ENCODE measurements at places on chromosomes 5 and 9.

- DNase-seq: no peak
These were observed 387.7 kb upstream of the IRX4 start for GRCh38 chr5:2270467-2270866.

DNA sequence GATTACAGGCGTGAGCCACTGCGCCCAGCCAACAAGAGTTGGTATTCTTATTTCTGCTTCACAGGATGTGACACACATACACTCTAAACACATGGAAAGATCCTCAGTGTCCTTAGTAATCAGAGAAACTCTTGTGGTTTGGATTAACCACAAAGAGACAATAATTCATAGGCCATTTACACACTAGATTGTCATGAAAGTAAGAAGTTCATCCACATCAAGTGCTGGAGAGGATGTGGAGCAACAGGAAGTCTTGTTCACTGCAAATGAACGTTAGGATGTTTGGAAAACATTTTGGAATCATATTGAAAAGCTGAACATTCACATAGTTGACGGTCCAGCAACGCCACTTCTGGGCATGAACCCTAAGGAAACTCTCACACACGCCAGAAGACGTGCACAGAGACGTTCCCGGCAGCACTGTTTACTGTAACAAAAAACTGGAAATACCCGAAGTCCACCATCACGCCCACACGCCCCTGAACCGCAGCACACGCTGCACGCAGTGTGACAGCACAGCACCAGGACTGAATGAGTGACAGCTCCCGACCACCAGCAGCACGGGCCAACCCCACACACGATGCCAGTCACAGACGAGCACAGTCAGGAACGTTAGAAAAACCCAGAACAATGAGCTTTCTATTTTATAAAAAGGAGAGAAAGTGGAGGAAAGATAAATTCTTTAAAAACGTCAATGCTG is 87.6 kb downstream of the COL23A1 start:
- no peak for DNase-seq

GRCh38 chr9:21761309-21761901 is 41.0 kb upstream of the MTAP start:
- peak; percentile 38 for DNase-seq

- DNase-seq: no peak
These were observed 27.6 kb upstream of the ABLIM3 start for GRCh38 chr5:149113669-149114068.

GRCh38 chr5:80406980-80407734 is 707 bp upstream of the ZFYVE16 start:
- no peak for DNase-seq

GRCh38 chr5:14036947-14037346 is 92.5 kb upstream of the DNAH5 start:
- DNase-seq: no peak

DNA sequence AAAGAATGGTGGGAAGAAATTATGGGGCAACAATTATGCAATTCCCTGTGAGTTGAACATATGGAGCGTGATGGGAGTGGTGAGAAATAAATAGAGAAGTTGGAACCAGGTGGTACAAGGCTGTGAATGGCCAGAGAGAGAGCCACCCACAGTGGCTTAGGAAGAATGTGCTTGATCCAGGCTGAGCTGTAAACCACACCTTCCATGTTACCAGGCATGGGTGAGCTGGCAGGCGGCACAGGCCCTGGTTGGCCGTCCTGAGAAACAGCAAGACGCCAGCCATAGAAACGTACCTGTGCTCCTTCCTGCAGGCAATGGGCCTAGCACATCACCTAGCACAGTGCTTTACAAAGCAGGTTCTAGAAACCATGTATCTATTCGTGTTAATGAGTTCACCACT is 74.3 kb downstream of the EPB41L4B start:
- DNase-seq: no peak

- DNase-seq: no peak
These were observed 2.8 kb upstream of the TEX10 start for GRCh38 chr9:100355561-100355960.

DNA sequence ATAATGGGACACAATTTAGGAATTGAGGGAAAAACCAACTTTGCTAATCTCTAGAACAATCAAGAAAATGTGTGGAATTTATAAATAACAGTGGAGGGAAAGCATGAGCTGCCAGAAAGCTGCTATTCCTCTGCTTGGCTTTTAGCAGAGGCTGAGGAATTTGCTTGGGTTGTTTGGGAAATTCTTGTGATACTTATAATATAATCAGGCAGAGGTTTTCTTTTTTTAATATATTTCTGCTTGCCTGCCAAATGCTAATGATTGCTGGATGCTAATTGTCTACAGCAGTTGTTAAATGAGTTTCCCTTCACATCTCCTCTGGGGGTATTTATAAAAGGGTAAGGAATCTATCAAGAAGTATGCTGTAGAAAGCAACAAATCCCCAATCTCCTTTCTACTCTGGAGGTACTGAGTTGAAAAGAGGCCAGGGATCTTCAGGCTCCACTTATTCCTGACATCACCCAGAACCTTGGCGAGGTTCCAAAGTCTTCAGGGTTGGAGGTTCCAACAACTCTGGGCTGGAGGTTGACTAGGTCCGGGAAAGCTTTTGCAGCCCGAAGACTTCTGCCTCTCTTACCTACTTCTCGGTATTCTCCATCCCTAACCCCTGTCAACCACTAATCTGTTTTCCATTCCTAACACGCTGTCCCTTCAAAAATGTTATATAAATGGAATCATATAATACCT is 60.4 kb upstream of the TMED7 start:
- no peak for DNase-seq

DNA sequence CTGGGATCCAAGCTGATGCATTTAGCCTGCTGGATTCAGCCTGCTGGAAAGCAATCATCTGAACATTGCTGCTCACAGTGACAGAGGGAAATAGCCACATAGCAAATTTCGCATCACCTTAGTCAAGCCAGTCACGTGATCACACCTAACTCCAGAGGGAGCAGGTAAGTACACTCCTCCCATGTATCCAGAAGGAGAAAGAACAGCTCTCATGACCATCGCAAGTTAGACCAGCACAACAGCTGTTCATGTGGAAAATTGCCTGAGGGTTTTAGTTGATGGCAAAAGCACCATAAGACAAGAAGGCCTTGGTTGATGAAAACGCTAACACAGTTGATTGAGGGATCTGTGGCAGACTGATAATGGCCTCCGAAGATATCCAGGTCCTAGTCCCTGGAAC is 34.2 kb upstream of the MYO10 start:
- no peak for DNase-seq

DNA sequence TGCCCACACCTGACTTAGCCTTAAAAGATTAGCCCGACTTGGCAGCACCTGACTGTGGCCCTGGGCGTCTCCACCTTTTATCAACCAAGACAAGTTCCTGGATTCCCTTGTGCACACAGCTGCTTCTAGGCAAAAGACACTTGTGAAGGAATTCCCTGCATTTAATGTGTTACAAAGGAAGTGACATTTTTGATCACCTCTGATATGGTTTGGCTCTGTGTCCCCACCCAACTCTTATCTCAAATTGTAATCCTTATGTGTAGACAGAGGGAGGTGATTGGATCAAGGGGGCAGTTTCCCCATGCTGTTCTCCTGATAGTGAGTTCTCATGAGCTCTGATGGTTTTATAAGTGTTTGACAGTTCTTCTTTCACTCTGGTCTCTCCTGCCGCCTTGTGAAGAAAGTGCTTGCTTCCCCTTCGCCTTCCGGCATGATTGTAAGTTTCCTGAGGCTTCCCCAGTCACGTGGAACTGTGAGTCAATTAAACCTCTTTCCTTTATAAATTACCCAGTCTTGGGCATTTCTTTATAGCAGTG is 2.6 kb upstream of the CPEB4 start:
- DNase-seq: no peak

DNA sequence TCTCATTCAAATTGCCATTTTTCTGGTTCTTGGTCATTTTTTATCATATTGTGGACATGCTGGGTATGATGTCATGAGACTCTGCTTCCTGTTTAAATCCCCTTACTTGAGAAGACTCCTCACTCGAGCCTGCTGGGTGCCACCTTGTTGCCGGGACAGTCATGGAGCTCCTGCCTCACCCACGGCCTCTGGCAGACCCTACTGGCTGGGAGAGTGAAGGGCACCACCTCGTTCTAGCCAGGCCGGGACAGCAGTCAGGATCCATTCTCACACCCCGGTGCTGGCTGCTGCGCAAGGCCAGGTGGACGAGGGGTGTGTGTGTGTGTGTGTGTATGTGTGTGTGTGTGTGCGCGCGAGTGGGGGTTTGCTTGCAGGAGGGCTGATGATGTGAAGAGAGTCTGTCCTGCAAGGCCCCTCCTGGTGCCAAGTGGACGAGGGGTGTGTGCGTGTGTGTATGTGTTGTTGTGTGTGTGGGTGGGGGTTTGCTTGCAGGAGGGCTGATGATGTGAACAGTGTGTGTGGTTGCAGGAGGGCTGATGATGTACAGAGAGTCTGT is 4.4 kb downstream of the CEP72 start:
- no peak for DNase-seq

GRCh38 chr5:96909435-96909834 is 26.4 kb upstream of the LNPEP start:
- DNase-seq: no peak

DNA sequence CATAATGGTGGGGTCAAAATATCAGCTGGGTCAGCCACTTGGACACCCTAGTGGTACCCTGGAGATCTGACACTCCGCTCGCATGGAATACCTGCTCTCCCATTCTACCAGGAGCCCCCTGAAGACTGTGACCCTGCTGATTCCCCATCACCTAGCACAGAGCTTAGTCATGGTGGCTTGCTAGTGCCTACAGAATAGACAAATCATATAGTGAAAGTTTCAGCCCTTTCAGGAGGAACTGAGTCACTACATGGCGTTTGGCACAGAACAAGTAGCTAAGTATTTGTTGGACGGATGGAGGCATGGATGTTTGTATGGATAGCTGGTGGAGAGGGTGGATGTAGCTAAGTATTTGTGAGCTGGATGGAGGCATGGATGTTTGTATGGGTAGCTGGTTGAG is 65.3 kb downstream of the LMX1B start:
- DNase-seq: peak; percentile 7

DNA sequence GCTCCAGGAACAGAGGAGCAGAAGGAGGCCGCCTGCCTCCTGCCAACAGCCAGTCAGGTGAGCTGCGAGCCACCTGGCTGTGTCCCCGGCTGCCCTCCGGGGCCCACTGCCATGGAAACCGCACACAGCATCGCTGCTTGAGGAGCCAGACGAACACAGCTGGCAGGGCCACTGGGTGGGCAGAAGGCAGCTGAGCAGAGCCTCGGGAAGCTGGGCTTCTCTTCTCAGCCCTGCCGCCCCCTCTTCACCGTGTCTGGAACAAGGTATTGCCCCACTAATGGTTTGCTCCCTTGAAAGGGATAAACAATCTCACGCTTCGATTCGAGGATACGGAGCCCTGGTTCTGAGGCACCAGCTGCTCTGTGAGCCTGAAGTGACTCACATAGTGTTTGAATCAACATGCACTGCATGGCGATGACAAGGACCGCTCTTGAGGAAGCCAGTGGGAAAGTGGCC is 63.7 kb upstream of the RUFY1 start:
- DNase-seq: no peak

- no peak for DNase-seq
These were observed 1211.5 kb upstream of the CDH9 start for GRCh38 chr5:28249771-28250415.

DNA sequence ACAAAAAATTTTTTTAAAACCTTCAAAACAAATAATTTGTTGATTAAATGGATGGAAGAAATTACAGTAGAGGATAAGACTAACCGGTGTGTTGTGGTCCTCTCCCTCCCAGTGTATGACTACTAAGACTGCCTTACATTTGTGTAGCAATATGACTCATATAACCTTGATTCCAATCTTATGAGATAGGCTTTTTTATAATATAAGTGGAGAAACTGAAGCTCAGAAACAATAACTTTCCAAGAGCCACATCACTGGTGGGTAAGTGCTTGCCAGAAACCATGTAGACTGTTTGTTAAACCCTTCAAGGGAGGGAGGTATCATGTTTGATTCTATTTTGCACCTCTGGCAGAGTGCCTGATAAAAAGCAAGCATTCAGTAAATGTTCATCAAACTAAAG is 47.5 kb downstream of the NLN start:
- no peak for DNase-seq

DNA sequence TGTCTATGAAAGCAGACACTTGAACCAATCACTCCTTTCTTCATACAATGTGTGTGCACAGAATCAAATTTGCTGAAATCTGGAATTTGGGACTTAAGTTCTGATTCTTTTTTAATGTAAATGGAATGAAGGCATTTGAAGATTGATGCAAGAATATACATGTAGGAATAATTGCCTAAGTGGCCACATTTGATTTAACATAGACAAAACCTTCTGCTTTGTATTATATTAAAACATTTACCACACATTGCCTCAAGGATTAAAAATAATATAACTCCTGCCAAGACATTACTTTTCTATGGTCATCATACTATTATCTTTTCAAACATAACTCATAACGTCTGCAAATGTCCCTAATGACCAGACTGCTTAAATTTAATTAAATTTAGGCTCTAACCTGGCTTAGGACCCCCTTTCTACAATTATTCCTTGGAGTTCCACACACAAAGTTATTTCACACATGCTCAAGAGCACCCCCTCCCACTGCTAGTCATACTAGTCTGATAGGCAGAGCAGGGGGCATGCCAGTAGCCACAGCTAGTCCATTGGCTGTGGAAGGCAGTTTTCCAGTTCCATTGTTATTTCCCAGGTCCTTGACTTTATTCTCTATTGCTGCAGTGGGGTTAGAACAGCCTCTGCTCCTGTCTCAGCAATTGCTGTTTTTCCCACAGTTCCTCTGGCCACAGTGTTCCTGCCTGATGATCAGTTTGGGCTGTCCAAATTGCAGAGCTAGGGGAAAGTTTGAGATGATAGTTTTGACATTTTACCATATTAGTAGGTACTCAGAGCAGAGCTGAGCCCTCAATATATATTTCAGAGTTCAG is 360.6 kb upstream of the GRAMD2B start:
- DNase-seq: no peak

DNA sequence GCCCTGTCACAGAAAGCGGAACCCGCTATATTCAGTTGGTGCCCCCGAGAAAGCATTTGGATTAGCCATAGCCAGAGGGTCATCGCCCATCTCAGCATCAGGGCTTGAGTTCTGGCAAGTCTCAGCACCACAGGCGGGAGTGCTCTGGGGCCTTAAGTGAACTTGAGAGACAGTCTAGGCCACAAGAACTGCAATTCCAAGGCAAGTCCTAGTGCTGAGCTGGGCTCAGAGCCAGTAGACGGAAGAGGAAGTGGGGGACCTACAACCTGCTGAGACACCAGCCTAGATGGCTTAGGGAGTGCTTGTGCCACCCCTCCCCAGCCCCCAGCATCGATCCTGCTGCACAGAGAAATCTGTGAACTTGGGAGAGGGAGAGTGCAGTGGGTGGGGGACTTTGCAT is 594.9 kb downstream of the CCDC171 start:
- no peak for DNase-seq
